Right forelimb (tissue), 1 donor: ENCODE measurements at places on chromosomes 2 and 18.

DNA sequence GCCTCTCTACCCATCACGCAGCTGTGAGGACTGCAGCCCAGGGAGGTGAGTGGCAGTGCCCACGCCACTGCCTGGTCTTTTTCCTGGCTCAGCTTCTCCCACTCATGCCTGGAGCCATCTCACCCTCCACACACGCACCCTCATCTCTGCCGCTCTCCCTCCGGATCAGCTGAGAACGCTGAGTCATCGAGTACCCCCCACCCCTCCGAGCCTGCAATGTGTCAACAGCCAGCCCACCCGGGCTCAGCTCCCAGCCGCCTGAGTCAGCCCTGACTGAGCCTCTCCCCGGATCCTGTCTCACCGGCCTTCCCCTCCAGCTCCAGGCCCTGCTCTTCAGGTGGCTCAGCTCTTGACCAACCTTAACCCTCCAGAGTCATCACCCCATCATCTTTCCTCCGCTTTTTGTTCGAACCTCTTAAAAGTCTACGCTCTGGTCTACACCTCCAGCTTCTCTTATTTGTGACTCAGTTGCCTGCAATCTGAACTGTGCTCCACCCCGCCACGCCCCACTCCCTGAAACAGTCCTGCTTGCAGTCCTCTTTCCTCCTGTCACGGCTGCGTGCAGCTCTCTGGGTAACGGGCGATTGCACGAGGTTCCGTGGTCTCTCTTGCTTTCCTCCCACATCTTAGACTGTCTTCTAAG lies 94.4 kb upstream of the ASAP2 start:
- peak; percentile 42 for DNase-seq

DNA sequence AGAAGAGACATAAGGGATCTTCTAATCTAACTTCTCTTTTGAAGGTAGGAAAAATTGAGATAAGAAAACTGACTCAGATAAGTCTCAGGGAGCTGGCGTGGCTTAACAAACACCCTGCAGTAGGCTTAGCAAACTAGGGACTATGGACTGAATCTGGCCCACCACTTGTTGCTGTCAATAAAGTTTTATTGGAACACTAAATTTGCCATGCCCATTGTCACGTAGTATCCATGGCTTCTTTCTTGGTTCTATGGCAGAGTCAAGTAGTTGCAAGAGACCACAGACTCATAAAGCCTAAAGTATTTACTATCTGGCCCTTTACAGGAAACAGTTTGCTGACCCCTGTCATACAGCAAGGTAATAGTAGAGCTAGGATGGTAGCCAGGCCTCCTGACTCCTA lies 24.2 kb downstream of the KCNK3 start:
- no peak for DNase-seq

GRCh38 chr2:7154656-7155055 lies 237.4 kb downstream of the RNF144A start:
- no peak for DNase-seq

- DNase-seq: no peak
Observed at GRCh38 chr2:212537726-212538304, 787 bp downstream of the ERBB4 start.

- DNase-seq: peak; percentile 82
Observed at GRCh38 chr2:164840930-164841718, 499 bp downstream of the COBLL1 start.
